Stimulated activated CD8-positive, alpha-beta memory T cell treated with anti-CD3 and anti-CD28 coated beads, Interleukin-7, amount 100 ng/mL, for 1 hour (primary cell): ENCODE measurements at places on chromosomes 11 and 22.

DNA sequence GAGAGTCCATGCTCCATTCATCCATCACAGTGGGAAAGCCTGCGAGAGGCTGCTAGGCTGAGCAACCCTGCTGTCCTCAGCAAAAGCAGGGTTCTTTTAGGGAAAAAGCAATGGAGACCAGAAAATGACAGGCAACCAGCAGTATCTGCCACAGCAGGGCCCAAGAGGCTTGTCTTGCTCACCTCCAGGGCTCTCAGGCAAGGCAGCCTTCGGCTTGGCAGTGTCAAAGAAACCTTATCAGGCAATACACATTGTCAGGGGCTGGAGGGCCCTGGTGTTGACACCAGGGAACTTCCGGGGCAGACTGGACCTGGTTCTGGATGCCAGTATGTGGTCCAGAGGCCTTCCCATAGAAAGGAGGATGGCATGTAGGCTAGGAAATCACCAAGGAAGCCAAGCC, 10.2 kb upstream of the TLCD5 start:
- no peak for DNase-seq

- DNase-seq, result no peak
These were observed 98.1 kb upstream of the GUCY1A2 start for GRCh38 chr11:107116358-107116757.

DNA sequence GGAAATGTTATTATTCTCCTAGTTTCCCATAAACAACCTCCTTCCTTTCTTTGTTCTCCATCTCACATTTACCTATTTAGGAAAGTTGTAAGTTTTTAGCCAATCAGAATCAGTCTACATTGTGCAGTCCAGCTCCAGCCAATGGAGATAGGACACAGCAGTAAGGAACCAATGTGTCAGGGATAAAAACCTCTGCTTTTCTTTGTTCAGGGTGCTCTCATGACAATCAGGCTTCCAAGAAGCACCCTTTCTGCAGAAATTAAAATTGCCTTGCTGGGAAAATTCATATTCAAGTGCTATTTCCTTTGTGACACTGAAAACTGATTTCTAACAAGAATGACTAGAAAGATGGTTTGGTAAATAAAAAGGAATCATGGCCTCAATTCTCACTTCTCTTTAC, 14.6 kb downstream of the SCGB2A1 start:
- DNase-seq, result no peak

DNA sequence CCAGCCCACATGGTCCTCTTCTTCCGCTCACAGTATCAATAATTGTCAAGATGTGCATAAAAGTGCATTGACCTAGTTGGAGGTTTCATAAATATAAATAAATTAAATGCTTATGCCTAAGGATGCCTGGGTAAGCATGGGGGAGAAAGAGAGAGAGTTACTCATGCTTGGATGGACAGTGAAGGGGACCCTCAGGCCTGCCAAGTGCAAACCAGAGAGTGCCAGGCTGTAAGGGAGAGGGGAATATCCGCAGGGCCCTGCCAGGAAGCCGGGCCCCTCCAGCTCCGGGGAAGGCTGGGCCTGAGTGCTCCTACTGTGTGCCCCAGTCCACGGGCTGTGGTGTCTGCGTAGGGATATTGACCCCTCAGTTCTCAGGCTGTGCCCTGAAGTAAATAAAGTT, 214.6 kb downstream of the DSCAML1 start:
- DNase-seq, result no peak
